ENCODE measurements at places on chromosomes 6 and 20.

- no peak for DNase-seq
Observed at GRCh38 chr6:128738112-128738511, 144.8 kb upstream of the LAMA2 start.

GRCh38 chr6:31471711-31472110, 26.2 kb upstream of the MICB start:
- no peak for DNase-seq

DNA sequence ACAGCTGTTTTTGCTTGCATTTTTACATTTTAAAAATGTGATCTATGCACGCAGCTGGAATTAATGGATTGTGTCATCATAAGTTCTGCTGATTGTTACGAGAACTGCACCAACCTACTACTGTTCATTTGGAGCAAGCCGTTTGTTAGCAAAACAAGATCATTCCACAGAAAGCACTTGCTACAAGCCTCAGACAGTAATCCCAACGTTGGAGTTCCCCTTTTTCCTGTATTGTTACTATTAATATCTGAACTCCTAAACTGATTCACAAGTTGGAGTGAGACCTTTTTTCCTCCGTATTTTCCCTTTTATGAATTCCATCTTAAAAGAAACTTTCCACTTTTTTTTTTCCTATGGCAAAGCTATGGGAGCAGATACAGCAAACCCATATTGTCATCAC, 3.5 kb downstream of the TENT5A start:
- DNase-seq: no peak

DNA sequence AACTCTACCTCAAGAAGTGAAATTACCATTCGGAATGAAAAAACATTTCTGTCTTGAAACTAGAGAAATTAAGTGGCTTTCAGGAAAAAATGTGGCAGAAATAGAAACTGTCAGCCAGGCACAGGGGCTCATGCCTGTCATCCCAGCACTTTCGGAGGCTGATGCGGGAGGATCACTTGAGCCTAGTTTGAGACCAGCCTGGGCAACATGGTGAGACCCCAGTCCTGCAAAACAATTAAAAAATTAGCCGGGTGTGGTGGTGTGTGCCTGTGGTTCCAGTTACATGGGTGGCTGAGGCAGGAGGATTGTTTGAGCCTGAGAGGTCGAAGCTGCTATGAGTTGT, 7.1 kb upstream of the TMEM181 start:
- DNase-seq: no peak

DNA sequence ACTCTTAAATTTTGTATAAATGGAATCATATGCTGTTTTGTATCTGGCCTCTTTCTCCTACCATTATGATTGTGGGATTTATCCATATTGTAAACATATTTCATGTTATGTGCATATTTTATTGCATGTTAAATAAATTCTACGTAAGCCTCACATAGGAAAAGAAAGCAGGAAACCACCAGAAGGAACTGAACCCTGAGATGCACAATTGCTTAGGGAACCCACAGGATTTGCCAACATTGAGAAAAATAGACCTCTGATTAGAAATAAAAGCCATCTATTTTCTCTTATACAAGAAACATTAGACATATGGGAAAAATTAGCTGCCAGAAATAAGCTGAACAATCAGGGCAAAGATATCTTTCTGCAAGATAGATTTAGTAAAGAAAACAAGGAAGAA, 111.2 kb upstream of the CARMIL1 start:
- DNase-seq: no peak

- no peak for DNase-seq
Observed at GRCh38 chr20:57066126-57066900, 200.1 kb downstream of the BMP7 start.

GRCh38 chr20:44637522-44638372, 13.8 kb downstream of the ADA start:
- no peak for DNase-seq

- DNase-seq: no peak
Observed at GRCh38 chr20:52959125-52959524, 13.0 kb upstream of the TSHZ2 start.

GRCh38 chr20:32017711-32018251, 7.5 kb downstream of the CCM2L start:
- no peak for DNase-seq

GRCh38 chr20:38804682-38805501, 605 bp upstream of the PPP1R16B start:
- DNase-seq: no peak

- no peak for DNase-seq
Observed at GRCh38 chr6:76330031-76330430, 257.6 kb upstream of the IMPG1 start.

- DNase-seq: no peak
Observed at GRCh38 chr6:122620428-122620827, 10.2 kb downstream of the PKIB start.

DNA sequence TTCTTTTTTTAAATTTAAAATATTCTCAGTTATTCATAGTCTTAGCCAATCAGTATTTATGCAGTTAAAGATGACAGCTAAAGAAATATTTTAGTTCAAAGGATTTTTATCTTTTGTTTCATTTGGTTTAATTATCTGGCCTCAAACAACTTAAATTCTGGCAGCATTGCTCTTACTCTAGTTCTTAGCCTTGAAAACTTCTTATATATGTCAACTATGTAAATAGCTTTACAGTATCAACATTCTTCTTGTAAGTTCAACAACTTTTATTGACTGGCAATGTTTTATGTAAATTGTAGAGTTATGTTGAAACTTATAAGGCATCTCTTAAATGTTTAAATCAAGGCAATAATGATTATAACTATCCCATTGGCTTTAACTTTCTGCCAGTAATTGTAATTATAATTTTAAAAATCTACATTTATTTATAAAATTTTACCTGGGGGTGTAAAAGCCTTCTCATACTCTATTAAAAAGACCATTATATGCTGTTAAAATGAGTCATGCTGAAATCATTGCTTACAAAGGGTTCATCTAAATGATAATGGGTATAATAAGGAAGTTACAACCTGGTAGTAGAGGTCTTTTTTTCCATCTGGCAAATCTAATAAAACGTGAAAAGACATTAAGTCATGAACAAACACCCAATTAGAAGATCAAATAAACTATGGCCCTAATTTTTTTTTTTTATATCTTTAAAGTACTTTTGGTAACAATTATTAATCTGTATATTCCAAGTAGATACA, 45.8 kb upstream of the FAM184A start:
- no peak for DNase-seq

- DNase-seq: no peak
Observed at GRCh38 chr6:6393069-6393529, 72.6 kb upstream of the F13A1 start.

- DNase-seq: no peak
Observed at GRCh38 chr6:168154263-168154917, 75.4 kb upstream of the FRMD1 start.

DNA sequence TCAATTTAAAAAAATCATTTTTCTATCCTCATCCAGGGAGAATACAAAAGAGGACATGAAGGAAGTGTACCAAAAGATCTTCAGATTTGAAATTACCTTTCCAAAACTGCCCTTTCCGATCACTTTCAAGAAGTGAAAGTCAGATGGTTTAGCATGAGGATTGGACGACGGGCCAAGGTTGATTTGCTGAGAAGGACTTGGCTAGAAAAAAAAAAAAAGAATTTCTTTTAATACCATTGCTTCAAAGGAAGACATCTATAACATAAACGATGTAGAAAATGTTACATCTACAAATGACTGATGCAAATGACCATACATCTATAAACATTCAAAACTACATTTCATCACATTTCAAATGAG, 120.9 kb upstream of the SLC2A12 start:
- no peak for DNase-seq

GRCh38 chr6:111477481-111477938, 5.5 kb downstream of the REV3L start:
- no peak for DNase-seq

DNA sequence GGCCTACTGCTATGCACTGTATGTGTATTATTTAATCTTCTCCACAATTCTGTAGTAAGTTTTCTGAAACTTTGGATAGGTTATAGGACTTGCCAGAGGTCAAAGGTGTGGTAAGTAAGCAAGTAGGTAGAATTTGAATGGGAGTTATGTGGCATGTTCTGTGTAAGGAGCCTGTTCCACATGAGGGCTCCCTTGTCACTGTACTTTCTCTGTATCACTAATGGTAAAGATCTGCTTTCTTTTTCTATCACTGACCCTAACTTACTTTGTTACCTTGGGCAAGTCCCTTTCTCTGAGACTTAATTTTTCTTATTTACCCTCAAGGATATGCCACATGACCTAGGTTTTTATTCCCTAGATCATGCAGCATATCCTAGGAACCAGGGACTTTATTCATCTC, 50.3 kb downstream of the EIF2S2 start:
- no peak for DNase-seq

- no peak for DNase-seq
Observed at GRCh38 chr6:14066782-14067406, 50.7 kb upstream of the CD83 start.

DNA sequence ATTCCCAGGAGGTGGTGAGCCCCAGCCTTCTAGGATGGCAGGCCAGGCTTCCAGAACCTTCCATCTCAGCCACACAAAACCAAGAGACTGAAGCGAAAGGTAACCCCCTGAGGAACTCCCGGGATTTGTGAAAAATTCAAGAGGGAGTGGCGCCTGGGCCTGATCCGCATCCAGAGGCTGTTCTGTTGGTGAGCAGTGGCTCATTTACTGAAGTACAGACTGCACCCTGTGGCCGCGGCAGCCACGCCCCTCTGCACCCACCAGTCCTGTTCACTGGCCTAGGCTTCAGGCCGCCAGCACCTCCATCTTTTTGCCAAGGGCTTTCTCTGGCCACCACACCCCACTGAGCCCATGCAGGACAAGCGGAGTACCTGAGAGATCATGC, 79.1 kb upstream of the PTPN1 start:
- no peak for DNase-seq

- DNase-seq: no peak
Observed at GRCh38 chr20:49323622-49324238, 45.9 kb upstream of the ZNFX1 start.

DNA sequence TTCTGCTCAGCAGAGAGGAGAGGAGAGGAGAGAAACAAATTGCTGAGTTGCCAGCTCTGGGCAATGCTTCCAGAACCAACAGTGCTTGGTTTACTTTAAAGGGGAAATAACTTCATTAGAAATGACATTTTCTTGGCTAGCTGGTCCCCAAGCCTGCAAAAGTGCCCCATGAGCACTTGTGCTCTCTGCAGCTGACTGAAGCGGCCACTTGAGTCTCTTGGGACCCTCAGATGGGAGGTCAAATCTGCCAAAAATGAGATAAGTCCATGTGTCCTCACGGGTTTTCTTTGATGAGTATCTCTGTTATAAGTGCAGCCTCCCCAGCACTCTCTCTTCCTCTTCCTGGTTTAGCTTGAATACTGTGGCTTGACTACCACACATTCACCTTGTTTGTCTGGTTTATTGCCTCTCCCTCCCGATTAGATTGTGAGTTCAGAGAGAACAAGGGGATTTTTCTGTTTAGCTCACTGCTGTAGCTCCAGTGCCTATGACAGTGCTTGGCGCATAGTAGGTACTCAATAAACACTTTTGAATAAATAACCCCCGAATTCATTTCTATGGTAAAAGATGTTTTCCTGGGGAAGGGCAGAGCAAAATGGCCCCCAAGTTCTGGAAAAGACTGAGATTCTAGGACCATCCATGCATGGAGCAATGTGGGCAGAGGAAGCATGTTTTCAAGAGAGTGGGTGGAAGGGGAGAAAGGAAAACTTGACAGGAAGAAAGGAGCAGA, 7.0 kb upstream of the RIN2 start:
- DNase-seq: no peak

DNA sequence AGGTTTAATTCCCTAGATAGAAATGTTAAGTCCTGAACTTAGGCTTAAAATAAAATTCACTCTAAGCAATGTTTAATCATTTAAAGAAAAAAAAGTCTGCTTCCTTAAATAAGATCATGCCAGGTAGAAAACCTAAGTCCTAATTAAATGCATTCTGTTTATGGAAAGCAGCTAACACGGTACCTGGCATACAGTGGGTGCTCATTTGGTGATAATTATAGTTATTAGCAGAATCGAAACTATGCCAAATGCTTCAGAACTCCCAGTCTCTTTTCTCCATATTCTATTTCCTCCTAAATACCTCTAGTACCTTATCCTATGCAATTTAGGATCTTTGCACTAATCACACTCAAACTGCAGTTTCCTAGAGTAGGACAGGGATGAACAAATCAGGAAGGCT, 331.8 kb downstream of the EPHA7 start:
- DNase-seq: no peak

- DNase-seq: no peak
Observed at GRCh38 chr6:150755524-150755923, 110.0 kb upstream of the MTHFD1L start.

DNA sequence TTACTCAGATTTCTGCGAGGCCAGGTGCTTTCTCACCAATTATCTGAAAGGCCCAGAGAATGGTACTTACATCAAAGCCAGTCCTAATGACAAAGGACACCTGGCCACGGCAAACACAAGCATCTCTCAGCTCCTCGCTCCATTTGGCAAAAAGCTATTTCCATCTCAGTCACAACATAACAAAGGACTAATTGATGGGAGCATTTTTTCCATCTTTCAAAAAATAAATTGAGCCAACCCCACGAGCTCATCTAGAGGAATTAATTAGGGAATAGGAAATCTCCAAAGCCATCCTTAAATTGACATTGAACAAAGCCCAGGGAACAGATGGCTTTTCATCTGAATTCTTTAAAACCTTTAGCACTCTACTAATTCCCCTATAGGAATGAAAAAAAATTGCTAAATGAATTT, 236.7 kb downstream of the HAO1 start:
- no peak for DNase-seq

GRCh38 chr6:151008425-151008824, 142.9 kb downstream of the MTHFD1L start:
- DNase-seq: no peak

DNA sequence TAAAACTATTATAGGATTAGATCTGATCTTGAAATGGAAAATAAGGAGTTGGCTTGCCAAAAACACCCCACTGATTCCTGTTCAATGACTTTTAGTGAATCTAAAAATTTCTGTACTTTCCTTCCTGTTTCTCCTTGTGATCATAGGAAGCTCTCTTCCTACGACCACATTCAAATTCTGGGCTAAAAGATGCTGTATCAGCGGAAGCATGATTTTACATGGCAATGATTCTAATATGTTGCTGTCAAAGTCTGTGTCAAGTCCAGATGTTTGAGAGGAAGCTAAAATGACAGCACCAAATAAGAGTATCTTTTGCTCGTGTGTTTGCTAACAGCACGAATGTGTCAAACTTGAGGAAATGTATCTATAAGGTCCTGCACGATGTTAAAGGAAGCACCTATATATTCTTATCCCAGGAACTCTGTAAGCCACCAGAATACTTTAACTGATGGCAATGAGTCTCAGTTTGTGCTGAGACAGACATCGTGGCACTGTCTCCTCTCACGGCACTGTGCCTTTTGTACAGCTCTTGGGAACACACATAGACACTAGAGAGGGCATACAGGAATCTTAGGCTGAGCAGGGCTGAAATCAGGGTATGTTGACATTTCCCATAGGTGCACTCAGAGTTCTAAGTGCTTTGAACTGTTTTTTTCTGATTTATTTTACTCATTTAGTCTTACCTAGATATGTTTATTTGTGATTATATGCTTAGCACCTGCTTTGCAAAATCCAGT, 24.9 kb upstream of the MAP3K4 start:
- no peak for DNase-seq

All from caudate nucleus (tissue), 63 donors.